Right atrium auricular region (tissue), 2 donors: ENCODE measurements at places on chromosomes 2 and 18.

DNA sequence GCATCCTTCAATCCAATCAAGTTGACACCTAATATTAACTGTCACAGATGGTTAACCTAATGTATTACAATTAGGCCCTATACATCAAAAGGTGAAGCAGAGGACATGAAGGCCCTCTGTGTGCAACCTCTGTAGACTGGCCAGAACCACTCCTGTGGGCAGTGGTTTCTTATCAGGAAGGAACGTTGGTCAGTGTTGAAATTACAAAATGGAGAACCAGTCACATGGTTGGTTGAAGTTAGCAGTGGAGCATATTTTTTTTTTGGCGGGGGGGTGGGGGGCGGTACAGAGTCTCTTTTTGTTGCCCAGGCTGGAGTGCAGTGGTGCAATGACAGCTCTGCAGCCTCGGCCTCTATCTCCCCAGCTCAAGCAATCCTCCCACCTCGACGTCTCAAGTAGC is 19.8 kb downstream of the RNU2-63P start:
- no peak for DNase-seq

- DNase-seq = no peak
Observed at GRCh38 chr2:222381566-222381965, 42.8 kb upstream of the SGPP2 start.

DNA sequence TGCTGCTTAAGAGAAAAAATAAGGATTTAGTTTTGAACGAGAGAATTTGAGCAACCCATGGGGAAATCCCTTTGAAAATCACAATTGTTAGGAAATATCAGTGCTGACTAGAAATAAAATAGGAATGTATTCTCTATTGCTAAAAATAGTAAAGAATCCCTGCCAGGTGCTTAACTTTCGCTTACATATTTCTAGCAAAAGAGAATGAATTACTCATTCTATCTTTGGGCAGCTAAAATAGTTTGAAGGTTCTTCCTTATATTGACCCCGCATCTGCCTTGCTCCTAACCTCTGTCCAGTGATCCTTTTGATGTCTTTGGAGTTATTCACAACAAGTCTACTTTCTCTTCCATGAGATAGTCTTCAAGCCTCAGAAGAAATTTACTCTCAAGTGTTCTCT is 103.8 kb downstream of the PLCL1 start:
- no peak for DNase-seq

DNA sequence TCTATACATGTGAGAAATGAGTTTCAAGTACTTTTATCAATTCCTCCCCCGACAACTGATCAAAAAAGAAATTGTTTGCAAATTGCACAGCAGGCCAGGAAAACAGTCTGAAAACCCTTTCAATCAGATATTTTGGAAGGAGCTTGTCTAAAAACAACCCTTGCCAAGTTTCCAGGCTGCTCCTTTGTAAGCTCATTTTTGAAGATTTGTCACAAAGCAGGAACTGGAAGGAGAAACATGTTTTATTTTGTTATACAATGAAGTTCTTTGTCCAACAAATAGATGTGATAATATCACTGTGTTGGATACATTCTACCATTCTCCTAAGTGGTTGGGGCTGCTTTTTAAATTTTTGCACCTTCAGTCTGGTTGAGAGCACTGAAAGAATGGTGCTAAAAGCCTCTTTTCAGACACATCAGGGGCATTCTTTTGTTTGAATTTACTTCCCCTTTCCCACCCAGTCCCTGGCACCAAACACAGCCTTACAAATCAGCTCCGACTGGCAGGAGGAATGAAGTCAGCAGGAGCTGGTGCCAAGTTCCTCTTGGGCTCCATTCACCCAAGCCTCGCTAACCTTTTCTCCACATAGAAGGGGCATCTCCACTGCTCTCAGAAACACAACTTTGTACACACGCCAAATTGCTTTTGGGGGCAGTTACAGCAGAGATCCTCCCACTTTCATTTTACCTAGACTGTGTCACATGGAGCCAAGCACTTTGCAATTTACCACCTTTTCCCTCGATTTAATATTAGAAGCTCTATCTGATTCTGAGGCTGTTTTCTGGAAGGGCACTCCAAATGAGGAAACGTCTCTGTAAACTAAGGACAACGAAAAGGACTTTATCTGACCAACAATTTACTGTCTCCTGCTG is 88.0 kb downstream of the C1D start:
- DNase-seq = peak; percentile 61

DNA sequence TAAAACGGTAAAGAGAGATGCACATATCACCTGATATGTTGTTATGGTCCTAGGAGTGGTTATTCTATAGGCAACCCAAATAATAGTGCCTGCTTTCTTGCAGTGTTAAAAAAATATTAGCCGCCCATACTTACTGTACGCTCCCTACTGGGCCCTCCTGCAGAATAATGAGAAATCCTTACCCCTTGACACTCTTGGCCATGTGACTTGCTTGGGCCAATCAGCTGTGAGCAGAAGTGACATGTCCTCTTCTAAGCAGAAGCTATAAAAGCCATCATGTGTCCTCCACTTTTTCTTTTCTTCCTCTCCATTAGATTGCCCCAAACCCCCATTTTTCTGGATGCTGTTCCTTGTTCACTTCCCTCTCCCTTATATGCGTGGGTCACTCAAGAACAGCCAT is 90.5 kb upstream of the SPRED2 start:
- DNase-seq = no peak

GRCh38 chr2:219289195-219289536 is 10.0 kb downstream of the DNAJB2 start:
- DNase-seq = no peak

GRCh38 chr18:61426492-61427053 is 93.3 kb downstream of the CDH20 start:
- no peak for DNase-seq

DNA sequence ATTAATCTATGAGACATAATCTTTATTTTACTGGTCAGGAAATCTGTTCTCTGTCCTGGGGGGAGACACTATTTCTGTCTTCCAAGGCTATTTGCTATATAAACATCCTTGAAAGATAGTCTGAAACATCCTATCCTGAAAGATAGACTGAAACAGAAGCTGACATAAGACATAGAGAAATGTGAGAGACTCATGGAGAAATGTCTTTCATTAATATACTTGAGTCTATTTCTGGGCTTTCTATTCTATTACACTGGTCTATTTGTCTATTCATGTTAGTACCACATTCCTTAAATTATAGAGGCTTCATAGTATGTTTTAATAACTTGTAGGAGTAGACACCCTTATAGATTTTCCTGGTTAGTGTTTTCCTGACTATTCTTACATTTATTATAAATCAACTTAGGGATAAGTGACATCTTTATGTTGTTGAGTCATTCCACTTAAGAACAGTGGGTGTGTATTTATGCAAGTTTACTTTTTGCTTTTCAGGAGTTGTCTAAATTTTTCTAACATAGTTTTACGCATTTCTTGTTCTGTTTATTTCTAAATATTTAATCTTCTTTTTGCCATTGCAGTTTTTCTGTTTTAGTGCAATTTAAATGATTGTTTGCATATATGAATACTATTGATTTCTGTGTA is 244.9 kb upstream of the ZSWIM2 start:
- no peak for DNase-seq

- no peak for DNase-seq
Observed at GRCh38 chr2:100202567-100202966, 60.2 kb upstream of the AFF3 start.

- peak; percentile 79 for DNase-seq
Observed at GRCh38 chr2:217853301-217853881, 149.4 kb downstream of the TNS1 start.

DNA sequence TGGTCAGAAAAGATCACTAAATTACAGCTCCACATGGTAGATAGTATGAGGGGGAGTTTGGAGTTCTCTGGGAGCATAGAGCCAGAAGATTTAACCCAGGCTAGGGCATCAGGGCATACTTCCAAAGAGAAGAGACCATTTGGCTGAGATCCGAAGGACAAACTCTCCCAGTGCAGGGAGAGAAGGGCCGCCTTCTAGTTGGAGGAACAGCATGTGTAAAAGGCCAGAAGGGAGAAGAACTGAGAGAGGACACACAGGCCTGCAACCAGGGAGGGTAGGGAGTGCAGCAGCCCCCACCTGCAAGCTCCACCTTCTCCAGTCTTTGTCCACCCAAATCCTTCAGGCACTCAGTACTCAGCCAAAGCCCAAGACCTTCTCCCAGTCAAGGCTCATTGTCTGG is 182.0 kb downstream of the GFPT1 start:
- DNase-seq = no peak

DNA sequence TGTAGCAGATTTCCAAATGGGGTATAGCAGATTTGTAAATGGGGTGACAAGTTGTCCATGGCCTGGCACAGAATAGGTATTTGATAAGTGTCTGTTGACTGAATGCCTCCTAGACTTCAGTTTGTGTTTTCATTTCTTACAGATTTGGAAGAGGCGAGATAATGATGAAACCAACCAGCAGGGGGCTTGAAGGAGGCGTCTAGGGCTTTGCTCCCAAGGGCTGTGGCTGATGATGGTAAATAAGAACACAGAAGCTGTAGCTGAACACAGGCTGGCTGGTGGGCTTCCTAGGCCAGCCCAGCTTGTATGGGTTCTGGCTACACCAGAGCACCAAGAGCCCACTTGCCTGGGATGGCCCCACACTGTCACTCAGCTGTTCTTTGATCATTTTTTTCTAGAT is 19.4 kb downstream of the SFTPB start:
- DNase-seq = no peak

- peak; percentile 77 for DNase-seq
Observed at GRCh38 chr2:8821276-8822217, 15.9 kb downstream of the KIDINS220 start.

GRCh38 chr2:15169326-15170069 is 391.6 kb downstream of the NBAS start:
- DNase-seq = no peak

DNA sequence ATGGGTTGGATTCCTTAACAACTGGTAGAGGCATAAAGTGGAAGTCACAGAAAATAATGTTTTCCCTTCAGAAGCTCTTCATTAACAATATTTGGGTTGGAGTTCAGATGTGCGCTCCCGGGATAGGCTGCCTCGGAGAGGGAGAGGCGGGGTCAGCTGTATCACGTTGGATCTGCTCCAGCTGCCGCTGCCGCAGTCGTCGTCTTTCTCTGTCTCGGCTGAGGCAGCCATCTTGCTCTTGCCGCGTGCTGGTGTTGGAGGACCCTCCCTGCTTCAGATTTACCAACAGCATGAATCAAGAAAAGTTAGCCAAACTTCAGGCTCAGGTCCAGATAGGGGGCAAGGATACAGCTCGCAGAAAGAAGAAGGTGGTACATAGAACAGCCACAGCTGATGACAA is 35.1 kb downstream of the TANC1 start:
- no peak for DNase-seq

DNA sequence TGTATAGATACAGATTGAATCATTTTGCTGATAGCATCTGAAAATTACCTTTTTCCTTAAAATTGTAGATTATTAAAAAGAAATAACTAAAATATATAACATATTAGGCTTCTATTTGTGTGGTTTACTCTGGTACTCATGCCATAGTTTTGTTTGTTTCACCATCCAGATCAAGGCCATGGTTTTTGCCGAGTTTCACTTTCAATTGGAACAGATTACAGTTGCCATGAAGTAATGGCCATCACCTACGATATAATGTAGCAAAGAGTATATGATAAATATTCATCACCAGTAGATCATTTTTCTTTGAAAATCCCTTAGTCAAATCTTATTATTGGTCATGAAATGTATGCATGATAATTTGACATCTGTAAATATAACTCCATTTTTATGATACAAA is 11.9 kb upstream of the DNAH7 start:
- no peak for DNase-seq

DNA sequence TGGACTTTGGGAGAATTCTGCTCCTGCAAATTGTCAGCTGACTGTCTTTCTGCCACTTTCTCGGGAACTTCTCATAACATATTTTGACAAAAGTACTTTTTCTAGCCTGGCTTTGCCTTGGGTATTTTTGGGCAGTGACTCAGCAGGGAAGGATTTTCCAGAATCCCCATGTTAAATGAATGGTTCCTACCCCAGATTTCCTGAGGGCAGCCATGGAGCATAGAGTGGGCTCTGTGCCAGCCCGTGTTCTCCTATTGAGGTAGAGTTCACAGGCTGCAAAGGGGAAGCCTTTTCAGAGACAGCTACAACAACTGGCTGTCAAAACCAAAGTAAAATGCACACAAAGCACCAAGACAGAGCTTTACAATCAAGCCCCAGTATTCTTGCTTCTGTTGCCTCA is 59.8 kb downstream of the BMP10 start:
- DNase-seq = no peak

- no peak for DNase-seq
Observed at GRCh38 chr2:28408764-28409599, 16.3 kb downstream of the FOSL2 start.

DNA sequence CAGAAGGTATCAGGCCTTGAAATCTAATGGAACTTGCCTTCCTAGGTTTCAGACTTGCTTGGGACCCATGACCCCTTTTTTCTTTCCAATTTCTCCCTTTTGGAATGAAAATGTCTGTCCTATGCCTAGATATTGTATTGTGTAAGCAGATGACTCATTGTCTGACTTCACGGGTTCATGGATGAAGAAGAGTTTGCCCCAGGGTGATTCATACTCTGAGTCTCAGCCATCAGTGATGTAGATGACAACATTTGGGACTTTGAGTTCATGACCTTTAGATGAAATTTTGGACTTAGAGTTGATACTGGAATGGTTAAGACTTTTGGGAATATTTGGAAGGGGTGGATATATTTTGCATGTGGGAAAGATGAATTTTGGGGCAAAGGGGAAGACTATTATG is 11.2 kb upstream of the SCYGR5 start:
- DNase-seq = no peak

- no peak for DNase-seq
Observed at GRCh38 chr2:26786207-26787028, 562 bp downstream of the CENPA start.

DNA sequence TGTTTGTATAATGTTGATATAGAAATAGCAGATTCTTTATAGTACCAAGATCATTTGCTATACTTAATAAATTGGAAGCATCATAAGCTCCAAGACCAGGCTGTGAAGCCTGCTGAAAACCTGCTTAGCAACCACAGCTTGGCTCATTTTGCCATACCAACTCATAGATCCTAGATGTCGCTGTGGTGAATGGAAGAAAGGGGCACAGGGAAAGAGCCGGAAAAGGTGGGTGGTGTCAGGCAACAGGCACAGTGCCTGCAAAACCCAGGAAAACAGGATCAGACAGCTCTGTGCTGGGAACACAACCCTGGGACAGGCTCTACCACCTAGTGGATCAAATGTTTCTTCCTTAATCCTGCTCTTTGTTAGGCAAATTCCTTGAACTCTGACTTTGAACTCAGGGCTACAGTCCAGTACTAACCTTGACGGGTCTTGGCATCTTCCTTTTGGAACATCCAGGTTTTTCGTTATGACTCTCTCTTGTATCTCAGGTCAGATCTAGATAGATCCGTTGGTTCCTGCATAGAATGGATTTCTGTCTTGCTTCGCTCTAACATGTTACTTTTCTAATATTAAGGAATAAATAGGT is 31.6 kb downstream of the TWSG1 start:
- DNase-seq = no peak
